ENCODE measurements at places on chromosomes 16 and 17.

DNA sequence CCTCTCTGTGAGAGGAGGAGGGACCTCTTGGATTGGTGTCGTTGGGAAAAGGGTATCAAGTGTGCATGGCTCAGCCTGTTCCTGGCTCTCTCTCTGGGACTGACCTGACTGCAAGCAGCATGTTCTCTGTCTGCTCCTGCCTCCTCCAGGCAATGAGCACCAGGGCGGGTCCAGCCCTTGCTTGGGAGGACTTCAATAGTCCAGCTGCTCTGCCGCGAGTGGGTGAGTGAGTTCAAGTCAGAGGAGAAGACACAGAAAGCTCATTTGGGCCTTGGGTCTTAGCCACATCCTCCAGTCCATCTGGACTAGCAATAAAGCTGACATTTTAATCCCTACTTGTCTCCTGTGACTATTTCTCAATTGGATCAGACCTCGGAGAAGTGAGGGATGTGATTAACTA is 25.2 kb upstream of the TNS4 start:
- DNase-seq, result no peak

- no peak for DNase-seq
Observed at GRCh38 chr17:5821803-5822202, 237.5 kb upstream of the NLRP1 start.

GRCh38 chr17:77280304-77281121 is 139.7 kb downstream of the SEC14L1 start:
- DNase-seq, result no peak

- DNase-seq, result no peak
Observed at GRCh38 chr17:34051046-34051445, 204.0 kb upstream of the CCL2 start.

GRCh38 chr17:59950049-59950448 is 14.5 kb downstream of the RNFT1 start:
- DNase-seq, result no peak

DNA sequence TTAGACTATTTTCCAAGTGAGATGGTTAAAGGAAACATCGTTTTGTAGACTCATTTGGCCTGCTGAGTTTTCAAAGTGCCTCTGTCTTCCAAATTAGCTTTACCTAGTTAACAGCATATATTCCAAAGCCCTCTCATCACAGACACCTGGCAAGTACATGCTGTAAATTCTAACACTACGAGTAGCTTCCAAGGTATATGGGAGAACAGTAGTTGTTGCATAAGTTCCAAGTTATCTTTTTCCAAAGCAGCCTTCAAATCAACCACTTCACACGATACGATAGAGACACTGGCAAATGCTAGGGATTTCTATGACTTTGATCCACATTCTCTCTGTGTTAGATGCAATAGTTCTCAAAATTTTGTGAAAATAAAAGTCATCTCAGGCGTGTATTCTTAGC is 299.3 kb downstream of the CNTNAP4 start:
- DNase-seq, result no peak

DNA sequence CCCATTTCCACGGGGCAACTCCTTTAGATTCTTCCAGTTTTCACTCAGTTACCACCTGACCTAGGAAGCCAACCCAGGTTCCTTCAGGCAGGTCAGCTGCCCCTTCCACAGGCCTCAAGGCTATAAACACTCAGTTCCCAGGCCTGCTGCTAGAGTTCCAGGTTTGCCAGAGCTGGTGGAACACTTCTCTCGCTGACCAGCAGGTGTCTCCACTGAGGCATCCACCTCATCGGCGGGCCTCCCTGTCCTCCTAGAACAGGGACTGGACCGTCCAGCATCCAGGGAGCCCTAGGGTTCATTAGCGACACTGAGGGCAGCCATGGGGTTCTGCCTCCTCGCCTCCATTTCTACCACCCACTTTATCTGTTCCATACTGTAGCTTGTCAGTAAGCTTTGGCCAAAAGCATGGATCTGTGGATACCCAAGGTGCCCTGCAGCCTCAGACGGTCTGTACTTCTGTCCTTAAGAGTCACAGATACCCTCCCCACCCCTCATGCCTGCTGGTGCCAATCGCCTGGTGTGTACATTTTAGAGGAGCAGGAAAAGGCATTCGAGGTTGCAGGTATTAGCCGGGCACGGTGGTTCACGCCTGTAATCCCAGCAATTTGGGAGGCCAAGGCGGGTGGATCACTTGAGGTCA is 29.0 kb downstream of the PIMREG start:
- DNase-seq, result peak; percentile 83

DNA sequence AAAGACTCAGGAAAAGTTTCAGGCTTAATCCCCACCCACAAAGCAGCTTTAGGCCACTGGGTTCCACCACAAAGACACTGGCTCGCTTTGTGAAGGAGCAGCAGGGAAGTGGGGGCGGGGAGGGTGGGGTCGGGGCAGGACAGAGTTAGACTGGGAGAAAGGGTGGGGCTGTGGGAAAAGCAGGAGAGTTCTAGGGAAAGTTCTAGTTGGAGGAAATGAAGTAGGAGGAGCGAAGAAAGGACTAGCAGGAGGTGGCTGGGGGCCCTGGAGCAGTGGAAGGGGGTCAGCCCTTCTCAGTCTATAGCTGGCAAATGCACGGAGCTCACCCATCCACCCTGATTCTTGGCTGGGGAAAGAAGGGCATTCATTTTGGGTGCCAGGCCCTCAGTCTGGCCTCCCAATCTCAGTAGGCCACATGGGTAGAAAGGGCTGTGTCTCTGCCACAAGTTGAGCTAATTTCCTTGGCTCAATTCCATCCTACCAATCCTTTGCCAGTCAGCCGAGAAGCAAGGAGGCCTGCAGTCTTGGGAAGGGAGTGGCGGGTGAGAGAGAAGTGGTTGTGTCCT is 4.6 kb downstream of the INPP5K start:
- DNase-seq, result peak; percentile 43

GRCh38 chr16:56984639-56985038 is 4.7 kb upstream of the NLRC5 start:
- DNase-seq, result no peak

- no peak for DNase-seq
Observed at GRCh38 chr17:14161419-14161818, 75.2 kb downstream of the CDRT15 start.

GRCh38 chr17:14389681-14390080 is 88.8 kb downstream of the HS3ST3B1 start:
- no peak for DNase-seq

DNA sequence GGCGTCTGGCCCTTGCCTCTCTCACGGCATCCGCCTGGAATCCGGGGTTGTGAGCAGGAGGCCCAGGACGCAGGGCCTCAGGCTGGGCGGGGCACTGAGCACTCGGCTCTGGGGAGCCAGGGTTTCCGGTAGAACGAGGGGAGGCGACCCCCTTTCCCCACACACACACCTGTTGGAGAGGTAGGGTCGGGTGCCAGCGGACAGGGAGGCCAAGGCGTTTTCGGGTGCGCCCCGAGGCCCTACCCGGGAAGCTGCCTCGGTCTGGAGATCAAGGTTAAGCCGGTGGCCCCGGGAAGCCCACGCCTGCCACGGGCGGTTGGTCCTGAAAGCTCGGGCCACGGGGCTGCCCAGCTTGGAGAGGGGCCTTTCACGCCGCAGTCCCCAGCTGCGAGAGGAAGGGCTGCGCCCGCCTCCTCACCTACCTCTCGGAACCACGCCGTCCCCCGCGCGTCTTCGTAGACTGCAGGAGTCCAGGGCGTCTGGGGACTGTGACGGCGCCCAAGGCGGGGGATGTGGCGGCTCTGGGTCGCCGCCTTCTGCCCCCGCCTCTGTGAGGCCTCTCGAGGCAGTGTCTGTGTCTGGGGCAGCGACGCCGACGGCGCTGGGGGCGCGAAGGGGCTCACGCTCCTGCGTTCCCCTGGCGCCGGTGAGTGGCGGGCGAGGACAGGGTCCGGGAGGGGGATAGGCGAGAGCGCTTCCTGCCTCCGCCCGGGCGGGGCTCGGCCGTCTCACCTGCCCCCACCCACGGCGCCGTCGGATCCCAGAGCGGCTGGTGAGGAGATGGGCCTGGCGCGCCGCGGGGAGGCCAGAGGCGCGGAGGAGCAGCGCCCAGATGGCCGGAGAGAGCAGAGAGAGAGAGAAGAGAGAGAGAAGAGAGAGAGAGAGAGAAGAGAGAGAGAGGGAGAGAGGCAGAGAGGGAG is 20.3 kb upstream of the HOXB9 start:
- DNase-seq, result no peak

DNA sequence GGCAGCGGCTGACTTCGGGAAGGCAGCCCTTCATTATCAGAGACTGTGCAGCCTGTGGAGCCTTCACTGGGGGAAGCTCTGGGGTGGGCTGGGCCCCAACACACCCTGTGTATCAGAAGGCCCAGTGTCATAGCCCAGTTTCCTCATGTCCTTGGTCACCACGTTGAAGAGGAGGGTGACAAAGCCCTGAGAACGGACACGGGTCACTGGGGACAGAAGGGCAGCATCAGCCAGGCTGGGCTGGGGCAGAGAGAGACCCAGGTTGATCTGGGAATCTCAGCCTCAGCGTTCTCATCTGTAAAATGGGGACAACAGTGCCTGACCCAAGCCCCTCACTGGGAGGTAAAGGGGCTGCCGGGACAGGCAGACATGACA is 19.3 kb downstream of the B9D1 start:
- no peak for DNase-seq

GRCh38 chr16:22189473-22190080 is 16.5 kb upstream of the EEF2K start:
- no peak for DNase-seq

DNA sequence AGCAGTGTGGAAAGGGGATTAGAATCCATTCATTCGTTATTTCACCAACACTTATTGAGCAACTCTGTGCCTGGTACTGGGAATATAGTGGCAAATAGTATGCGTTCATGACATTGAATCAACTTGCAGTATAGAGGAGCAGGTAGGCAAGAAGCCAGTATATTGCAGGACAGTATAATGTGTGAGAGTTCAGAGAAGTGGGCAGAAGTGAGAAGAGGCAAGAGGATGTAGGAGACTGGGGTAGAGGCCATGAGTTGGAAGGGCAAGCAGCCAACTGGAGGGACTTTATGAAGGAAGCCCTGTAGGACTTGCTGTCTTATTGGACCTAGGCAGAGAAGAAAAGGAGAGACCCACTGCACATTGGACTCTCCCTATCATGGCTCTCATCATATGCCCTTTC is 12.3 kb downstream of the HSD17B2 start:
- no peak for DNase-seq

DNA sequence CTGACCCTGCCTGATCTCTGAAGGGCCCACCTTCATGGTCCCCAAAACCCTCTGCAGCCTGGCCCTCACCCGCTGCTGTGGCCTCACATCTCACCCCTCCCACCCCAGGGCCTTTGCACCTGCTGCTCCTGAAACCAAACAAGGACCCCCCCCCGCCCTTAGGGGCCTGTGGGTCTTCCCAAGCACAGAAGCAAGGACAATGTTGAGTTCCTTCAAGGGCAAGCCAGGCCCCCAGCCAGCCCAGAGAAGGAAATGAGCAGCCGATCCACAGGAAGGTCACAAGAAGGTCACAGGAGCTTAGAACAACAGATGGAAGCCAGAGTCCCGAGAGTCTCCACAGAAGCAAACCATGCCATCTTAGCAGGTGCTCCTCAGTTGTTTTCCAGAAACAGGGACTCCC is 493 bp upstream of the PDE6G start:
- no peak for DNase-seq

DNA sequence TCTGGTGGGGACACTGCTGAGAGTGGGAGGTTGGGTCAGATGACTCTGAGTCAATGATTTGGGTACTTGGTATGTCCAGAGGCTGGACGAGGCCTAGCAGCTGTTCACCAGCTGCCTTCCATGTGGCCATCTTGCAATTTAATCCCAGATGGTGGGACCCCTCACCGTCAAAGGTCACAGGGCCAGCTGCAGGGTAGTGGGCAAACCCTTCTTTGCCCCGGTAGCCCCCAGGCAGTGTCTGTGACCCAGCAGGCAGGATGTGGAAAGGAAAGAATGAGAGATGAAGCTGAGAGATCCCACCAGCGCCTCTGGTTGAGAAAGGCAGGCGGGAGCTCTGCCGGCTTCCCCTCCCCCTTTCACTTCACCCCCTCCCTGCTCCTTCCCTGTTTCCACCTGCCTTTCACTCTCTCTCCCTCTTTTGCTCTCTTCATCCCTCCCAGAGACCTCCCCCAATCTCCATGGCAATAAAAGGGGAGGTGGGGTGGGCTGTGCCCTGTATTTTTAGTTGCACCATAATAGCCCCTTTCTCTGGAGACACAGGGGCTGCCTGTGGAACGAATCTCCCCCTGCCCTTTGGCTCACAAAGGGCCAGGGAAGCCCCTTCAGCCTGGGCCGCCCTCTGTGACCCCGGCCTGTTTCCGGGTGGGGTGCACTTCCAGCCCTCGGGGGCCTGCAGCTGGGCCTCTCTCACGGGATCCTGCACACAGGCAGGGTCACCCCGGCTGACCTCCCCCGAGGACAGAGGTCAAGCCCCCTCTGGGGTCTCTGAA is 20.2 kb downstream of the CDK5RAP3 start:
- DNase-seq, result no peak

- DNase-seq, result no peak
Observed at GRCh38 chr16:19137201-19138128, 23.7 kb downstream of the ITPRIPL2 start.

- no peak for DNase-seq
Observed at GRCh38 chr17:15210247-15210646, 54.9 kb downstream of the PMP22 start.

- DNase-seq, result no peak
Observed at GRCh38 chr17:43528319-43528987, 17.7 kb downstream of the ETV4 start.

- no peak for DNase-seq
Observed at GRCh38 chr16:21253470-21253869, 20.0 kb downstream of the ANKS4B start.

DNA sequence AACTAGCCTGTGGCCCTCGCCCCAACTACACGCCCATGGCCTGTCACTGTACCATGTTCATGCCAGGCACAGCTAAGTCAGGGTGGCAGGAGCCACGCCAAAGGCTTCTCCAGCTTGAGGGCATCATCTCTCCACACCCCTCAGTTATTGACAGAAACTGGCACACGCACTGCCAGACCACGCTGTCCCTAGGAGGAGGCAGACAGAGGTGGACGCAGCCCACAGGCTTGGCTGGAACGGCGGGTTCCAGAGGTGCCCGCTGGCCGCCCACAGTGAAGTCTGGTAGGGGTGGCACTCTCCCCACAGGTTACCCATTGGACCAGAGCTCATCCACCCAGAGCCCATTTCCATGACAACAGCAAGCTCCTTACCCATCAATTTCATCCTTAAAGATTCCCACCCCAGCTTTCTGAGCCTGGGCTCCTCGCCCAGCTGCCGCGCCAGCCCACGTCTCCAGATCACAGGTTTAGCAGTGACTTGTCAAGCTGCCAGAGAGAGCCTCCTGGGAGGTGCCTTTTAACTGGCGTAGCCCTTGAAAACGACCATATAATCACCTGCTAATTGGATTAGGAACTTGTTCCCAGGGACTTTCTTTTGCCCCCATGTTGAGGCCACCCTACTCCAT is 27.9 kb downstream of the RPRML start:
- no peak for DNase-seq
